NCI-H1436 (cell line): ENCODE measurements at places on chromosomes 4 and X.

DNA sequence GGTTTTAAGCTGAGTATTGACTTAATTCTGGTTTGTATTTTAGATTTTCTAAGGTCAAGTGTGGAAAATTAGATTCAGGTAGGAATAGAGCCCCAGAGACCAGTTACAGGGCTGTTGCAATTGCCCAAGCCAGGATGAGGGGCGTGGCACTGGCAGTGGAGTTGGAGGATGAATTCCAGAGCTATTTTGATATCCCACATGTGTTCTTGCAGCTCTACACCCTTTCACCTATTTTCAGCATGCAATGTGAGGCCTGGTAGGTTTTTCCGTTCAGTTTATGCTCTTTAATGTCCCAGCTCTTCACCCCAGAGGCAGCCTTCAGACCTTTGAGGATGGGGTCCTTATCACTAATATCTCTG, 17.9 kb upstream of the OGT start:
- no peak for DNase-seq

GRCh38 chrX:10166731-10167151, 10.0 kb downstream of the CLCN4 start:
- no peak for DNase-seq

DNA sequence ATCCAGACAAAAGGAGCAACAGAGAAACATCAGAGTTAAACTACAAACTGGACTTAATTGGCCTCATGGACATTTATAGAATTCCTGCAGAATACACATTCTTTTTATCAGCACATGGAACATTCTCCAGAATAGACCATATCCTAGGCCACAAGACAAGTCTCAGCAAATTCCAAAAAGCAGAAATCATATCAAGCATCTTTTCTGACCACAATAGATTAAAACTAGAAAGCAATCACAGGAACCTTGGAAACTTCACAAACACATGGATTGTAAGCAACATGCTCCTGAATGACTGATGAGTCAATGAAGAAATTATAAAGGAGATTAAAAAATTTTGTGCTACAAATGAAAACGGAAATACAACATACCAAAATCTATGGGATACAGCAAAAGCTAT, 526.7 kb downstream of the PCDH7 start:
- DNase-seq: no peak

DNA sequence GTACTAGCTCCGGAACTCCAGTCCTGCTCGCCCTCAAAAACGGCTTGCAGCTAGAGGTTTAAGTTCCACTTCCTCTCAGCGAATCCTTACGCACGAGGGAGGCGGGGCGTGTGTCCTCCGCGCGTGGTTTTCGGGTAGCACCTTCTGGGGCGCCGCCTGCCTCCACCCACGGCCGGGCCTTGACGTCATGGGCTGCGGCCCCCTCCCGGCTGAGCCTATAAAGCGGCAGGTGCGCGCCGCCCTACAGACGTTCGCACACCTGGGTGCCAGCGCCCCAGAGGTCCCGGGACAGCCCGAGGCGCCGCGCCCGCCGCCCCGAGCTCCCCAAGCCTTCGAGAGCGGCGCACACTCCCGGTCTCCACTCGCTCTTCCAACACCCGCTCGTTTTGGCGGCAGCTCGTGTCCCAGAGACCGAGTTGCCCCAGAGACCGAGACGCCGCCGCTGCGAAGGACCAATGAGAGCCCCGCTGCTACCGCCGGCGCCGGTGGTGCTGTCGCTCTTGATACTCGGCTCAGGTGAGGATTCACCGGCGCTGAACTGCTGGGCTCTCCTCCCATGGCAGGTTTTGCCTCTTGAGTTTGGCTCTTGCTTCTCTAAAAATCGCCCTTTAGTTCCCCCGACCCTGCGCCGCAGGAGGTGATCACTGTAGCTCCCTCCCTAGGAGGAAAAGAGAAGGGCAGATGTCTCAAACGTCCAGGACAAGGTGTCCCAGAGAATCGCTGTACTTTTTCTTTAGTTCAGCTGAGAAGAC, at the start of gene AREG:
TSS of gene AREG (plus strand) at position 246 of the 752 bp plus-strand sequence. CDS start at position 456, 210 bp downstream.
- no peak for DNase-seq

- no peak for DNase-seq
Measured at GRCh38 chr4:176013476-176014247, 52.0 kb upstream of the WDR17 start.

- DNase-seq: peak; percentile 50
Measured at GRCh38 chr4:47668810-47669408, 169.0 kb downstream of the CORIN start.

DNA sequence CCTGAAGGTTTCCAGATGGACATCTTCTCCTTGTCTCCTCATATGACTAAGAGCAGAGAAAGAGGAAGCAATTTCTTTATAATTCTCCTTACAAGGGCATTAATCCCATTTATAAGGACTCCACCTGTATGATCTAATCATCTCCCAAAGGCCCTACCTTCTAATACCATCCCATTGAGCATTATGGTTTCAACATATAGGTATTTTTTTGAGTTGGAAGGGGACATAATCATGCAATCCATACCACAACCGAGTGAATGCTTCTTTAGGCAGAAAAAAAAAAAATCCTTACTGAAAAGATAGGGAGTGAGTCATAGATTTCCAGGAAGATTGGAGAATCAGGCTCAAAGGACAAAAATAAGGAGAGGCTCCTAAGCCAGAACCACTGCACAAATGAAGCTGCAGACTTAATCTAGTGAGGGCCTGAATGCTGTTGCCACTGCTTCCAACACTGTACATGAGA, 312.5 kb upstream of the HS3ST1 start:
- no peak for DNase-seq

DNA sequence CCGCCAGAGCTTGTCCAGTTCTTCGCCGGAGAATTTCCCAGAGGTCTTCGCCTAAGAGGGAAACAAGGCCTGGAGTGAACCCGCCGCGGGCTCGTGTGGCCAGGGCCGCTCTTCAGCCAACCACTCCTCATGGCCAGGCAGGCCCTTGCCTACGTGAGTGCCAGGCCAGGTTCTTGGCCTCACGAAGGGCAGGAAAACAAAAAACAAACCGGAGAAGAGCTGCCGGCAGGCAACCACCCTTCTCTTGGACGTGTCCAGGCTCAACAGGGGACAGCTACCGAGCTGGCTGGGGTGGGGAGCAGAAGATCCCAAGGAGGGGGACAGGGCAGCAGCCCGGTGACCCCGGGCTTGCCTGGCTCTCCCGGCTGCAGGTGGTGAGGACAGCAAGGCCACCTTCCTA, 13.3 kb downstream of the LRPAP1 start:
- no peak for DNase-seq

- DNase-seq: no peak
Measured at GRCh38 chrX:33974676-33975075, 157.4 kb downstream of the FAM47A start.

DNA sequence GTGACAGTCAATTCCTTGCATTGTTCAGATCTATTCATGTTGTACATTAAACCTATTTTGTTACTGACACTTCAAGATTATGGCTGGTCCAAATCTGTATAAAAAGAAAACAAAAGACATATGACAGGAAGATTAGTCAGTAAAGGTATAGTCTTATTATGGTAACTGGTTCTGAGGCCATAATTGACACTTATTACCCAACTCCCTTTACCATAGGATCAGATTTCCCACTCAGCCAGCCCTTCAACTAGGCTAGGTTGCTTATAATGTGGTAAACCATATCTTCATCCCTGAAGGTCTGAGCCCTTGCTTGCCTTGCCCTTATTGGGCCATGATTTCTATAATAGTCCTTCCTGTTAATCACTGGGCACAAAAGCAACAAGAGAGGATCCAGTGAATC, 289.6 kb downstream of the CXXC4 start:
- peak; percentile 28 for DNase-seq

DNA sequence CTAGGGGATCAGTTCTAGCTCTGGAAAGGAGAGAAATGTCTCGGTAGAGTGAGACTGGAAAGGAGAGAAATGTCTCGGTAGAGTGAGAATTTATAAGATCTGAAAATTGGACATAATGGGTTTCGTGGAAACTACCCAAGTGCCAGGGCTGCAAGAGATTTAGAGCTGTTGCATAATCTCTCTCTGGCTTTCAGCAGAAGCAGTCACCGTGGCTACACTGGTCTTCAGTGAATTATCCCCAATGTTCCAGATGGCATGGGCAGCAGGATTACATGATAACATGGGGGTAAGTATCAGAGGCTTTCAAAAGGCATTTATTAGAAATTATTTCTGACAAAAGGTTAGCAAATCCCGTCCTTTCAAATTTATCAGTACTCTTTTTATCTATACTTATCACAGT, 435.5 kb downstream of the NKX6-1 start:
- DNase-seq: no peak

GRCh38 chr4:145231906-145232700, 51.7 kb upstream of the OTUD4 start:
- no peak for DNase-seq

DNA sequence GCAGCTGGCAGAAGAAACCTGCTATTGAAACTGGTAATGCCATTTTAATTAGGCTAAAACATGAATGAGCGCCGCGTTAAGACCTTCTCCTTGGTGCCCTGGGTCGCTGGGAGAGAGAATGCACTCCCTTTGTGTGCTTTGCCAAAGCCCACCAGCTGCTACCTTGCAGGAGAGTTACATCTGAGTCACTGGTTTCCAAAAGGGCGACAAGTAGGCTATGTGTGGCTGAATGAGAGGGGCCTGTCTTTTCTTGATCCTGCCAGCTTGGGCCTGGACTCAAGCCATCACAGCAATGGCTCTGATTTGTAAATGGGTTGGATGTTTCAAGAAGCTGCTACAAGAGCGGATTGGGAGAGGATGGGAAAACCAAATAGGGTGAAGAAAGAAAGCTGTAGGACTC, 81.5 kb downstream of the NHS start:
- peak; percentile 0 for DNase-seq

GRCh38 chr4:80999943-81000342, 30.6 kb upstream of the BMP3 start:
- no peak for DNase-seq

DNA sequence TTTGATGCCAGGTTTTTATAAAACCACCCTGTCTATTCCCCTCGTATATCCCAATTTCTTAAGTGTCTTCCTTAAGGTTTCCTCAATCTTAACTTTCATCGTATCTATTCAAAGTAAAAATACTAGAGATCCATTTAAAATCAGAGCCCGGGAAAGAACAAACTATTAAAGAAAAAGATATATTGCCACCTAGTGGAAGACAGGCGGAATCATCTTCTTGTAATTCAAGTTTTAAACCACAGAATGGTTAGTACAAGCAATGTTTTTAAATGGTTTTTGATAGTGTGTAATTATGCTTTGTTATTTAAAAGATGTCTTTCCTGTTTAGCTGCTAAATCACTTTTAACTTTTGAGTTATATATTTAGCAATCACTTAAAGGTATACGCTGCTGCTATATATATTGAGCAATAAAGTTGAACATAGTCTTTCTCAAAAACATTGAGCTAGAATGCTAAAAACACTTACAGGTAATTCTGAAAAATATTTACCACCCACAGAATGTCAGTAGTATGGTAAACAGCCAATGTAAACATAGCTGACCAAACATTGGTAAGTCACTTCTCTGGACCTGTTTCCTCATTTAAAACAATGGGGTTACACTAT, 18.2 kb downstream of the PRDM8 start:
- DNase-seq: peak; percentile 19

GRCh38 chrX:134653835-134654234, 4.4 kb downstream of the PLAC1 start:
- no peak for DNase-seq

GRCh38 chr4:19301527-19301926, 950.2 kb upstream of the SLIT2 start:
- no peak for DNase-seq

DNA sequence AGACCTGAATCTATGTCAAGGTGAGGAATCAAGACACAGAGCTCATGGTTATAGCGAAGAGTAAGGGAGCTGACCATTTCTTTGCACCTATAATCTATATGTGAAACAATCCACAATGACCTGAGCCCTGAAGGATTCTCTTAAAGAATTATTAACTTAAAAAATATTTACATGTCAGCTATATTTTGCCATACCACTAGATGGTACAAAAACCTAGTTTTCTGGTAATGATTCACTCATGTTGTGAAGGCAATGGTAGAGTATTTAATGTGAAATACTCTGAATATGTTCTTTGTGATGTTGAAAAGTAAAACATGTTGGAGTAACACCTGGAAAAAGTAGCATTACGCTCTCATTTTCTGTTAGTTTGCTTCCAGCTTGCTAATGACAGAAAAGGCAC, 40.0 kb downstream of the VGLL1 start:
- no peak for DNase-seq

DNA sequence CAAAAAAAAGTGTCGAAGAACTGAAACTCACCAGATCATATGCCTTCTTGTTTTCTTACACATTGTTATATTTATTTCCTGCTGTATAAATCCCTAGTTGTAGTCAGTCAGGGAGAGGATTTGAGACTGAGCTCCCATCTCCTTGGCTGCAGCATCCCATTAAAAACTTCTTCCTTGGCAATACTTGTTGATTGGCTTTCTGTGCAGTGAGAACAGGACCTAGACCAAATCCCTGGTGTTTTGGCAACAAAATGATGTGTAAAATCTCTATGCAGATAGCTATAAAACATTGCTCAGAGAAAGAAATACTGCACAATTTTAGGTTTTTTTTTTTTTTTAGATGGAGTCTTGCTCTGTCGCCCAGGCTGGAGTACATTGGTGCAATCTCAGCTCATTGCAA, 47.9 kb downstream of the TRIML1 start:
- no peak for DNase-seq

DNA sequence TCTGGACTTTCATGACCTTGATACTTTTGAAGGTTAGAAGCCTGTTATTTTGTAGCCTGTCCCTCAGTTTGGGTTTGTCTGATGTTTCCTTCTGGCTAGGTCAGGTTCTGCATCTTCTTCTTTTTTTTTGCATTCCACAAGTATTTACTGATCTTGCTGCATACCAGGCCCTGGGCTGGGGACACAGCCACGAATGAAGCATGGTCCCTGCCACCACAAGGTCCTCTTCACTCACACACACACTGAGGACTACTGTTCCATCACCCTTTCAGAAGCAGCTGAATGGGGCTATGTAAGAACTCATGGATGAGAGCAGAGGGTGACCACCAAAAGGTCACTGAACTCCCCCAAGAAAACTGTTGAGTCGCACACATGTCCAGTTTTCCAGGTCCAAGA, 39.2 kb downstream of the USP11 start:
- no peak for DNase-seq

- DNase-seq: peak; percentile 11
Measured at GRCh38 chr4:99811850-99812249, 4.8 kb upstream of the DAPP1 start.

- DNase-seq: no peak
Measured at GRCh38 chrX:113974881-113975280, 609.0 kb upstream of the HTR2C start.

GRCh38 chr4:108622828-108623227, 2.5 kb downstream of the RPL34 start:
- no peak for DNase-seq

GRCh38 chrX:101774340-101774739, 114.7 kb upstream of the ARMCX2 start:
- no peak for DNase-seq

- DNase-seq: no peak
Measured at GRCh38 chr4:10639100-10639499, 45.5 kb downstream of the CLNK start.

- DNase-seq: no peak
Measured at GRCh38 chrX:39816871-39817731, 280.7 kb downstream of the BCOR start.

- no peak for DNase-seq
Measured at GRCh38 chr4:27242217-27242616, 381.6 kb downstream of the STIM2 start.

GRCh38 chr4:138707746-138708677, 307.6 kb upstream of the NOCT start:
- DNase-seq: no peak

- no peak for DNase-seq
Measured at GRCh38 chr4:145453163-145453520, 28.5 kb upstream of the SMAD1 start.
